Caki2 (cell line): ENCODE measurements at places on chromosomes 16 and 17.

GRCh38 chr16:53952215-53953208 is 248.6 kb downstream of the FTO start:
- peak; percentile 16 for DNase-seq

GRCh38 chr17:53390575-53390974 is 432.2 kb upstream of the KIF2B start:
- DNase-seq, result no peak

- DNase-seq, result peak; percentile 98
Observed at GRCh38 chr17:62895320-62896301, 70.4 kb upstream of the TANC2 start.

GRCh38 chr17:56305007-56305406 is 151.7 kb downstream of the ANKFN1 start:
- DNase-seq, result no peak

GRCh38 chr17:60676758-60677307 is 818 bp upstream of the BCAS3 start:
- no peak for DNase-seq

GRCh38 chr17:50194140-50194933 is 7.1 kb downstream of the COL1A1 start:
- DNase-seq, result no peak

DNA sequence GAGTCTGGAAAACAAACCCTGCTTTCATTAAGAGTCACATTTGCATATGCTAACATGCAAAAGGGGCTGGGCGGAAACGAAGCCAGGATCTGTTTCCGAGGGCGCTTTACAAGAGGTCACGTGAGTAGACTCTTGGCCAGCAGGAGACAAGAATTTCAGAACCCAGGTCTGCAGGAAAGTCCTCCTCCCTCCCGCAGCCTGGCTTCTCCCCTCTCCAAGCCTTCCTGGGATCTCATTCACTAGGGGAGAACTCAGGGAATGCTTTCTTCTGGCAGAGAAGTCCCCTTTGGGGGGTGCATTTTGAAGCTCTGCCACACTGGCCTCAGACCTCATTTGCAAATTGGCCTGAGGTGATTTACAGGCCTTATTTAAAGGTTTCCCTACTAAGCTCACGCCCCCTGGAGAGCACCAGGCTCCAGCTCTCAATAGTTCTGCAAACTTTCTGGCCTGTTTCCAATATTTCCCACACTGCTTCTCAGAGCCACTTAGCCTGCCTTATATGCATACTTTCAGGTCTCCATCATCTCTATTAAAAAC is 57.2 kb upstream of the CACNG5 start:
- DNase-seq, result no peak

GRCh38 chr17:58995247-58995940 is 111.3 kb downstream of the TRIM37 start:
- no peak for DNase-seq
